Natural killer cell treated with Interleukin-12 subunit alpha and Interleukin-12 subunit beta and Interleukin-15 and Interleukin-18, amount 100 ng/mL, for 72 hours (primary cell): ENCODE measurements at places on chromosomes 3 and 15.

DNA sequence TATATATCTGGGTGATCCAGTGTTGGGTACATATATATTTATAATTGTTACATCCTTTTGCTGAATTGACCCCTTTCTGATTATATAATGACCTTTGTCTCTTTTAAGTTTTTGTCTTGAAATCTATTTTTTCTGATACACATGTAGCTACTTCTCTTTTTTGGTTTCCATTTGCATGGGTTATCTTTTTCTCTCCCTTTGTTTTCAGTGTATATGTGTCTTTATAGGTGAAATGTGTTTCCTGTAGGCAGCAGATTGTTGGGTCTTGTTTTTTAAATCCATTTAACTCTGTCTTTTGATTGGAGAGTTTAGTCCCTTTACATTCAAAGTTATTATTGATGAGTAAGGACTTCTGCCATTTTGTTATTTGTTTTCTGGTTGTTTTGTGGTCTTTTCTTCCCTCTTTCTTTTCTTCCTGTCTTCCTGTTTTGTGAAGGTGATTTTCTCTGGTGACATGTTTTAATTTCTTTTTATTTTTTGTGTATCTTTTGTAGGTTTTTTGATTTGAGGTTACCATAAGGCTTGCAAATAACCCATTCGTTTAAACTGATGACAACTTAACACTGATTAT lies 56.8 kb downstream of the STARD9 start:
- DNase-seq, result no peak

GRCh38 chr15:73424506-73424905 lies 18.5 kb upstream of the REC114 start:
- no peak for DNase-seq

DNA sequence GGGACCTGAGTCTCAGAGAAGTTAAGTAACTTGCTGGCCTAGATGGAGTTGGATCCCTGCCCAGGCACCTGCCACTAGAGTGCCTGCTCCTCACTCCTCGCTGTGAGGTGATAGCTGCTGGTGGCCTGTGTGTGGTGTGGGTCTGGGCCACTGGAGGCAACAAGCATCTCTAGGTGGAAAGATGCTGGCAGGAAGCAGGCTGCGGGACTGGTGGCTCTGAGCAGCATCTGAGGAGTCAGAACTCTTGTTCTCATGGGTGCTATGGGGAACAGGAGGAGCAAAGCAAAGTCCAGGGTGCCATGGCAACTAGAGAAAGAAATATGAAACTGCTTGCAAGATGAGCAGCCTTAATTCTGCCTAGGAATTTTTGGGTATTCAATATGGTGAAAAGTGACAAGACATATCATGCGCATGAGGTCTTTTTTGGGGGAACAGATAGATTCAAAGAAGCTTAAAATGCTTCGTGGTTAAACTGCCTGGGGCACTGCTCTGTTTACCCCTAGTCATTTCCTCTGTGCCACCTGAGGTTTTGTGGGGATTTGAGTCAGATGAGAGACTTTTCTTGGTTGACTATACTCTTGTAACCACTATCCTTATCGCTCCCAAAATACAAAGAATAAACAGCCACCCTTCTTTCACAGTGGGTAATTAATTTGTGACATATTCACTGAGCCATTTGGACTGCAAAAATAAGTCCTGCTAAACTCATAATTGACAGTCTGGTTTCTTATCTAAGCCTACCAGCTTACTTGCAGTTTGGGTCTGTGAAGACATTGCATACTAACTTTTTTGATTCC lies 50.3 kb downstream of the MED12L start:
- no peak for DNase-seq

DNA sequence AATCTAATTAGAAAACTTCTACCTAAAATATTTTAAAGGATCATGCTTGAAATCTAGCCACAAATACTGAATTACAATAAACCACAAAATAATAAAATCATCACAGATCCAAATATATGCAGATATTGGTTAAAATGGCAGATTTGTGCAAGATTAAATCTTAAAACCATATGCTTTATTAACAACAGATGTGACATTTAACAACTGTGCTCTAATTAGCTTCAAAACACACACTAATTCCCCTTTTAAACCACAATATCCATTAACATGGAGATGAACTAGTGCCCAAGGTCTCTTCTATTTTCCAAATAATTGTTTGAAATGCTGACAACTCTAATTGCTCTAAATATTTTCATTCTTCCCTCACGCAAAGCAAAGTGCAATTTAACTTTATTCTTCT lies 1530.3 kb downstream of the SI start:
- no peak for DNase-seq

DNA sequence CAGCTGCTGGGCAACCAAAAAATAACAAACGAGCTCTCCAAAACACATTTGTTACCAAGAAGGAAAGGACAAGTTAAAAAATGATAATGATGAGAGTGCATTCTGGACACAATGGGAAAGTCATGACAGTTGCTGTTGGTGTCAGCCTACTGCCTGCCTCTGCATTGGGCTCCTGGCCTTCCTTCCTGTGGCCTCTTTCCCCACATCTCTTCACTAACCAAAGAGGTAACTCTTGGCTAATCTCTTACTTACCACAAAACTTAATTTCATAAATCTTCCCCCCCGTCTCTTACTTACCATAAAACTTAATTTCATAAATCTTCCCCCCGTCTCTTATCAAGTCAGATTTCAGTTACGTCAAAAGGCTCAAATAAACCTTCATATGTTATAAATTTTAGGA lies 58.6 kb downstream of the AGTR1 start:
- DNase-seq, result no peak

DNA sequence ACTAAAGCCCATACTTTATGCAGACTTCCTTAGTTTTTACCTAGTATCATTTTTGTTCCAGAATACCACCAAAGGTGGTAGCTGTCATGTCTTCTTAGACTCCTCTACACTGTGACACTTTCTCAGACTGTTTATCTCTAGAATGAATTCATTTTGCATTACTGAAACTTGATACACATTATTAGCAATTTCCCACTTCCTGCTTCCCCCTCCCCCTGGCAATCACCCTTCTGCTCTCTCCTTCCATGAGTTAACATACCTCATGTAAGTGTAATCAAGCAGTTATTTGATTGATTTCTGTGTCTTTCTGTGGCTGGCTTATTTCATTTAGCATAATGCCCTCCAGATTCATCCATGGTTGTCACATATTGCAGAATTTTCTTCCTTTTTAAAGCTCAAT lies 204.9 kb downstream of the STAG1 start:
- no peak for DNase-seq

GRCh38 chr3:71956716-71957115 lies 171.8 kb upstream of the PROK2 start:
- no peak for DNase-seq

DNA sequence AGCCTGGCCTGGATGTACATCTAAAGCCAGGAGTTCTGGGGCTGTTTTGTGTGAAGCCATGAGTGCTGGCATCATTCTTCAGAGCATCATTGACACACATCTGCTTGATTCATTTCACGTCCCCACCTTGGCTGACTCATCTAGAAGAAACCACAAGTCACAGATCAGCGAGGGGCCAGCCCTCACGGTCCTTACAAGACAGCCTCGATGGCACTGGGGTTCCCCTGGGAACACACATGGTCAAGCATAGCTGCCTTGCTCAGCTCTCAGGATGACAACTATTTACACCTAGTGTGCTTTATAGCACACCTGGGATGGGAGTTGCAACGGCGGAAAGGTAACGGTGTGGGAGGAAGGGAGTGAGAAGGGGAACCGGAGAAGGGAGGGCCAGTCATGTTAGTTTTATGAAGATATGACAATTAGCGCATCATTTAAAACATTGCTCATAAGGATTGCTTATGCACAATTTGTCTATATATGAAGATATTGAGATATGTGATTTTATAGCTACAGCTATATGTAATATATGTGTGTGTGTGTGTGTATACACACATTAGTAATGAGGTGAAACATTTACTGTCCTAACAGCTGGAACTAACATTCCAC lies 227.1 kb downstream of the RPLP1 start:
- peak; percentile 67 for DNase-seq

DNA sequence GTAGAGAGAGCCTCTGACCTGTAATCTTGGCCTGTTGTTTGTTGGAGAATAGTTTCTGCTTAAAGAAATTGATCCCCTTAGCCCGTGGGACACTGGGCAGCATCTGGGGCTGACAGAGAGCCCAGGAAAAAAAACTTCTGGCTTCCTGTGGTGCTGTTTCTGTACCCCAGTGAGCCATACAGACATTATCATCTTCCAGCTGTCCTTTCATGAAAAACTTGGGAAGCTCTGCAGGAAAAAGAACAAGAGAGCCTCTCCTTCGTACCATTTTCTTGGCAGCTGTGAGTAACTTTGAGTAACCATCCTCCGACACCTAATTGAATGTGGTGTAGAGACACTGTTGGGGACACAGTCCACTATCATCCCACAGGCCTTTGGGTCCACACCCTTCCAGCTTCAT lies 333.0 kb downstream of the SHQ1 start:
- DNase-seq, result no peak

DNA sequence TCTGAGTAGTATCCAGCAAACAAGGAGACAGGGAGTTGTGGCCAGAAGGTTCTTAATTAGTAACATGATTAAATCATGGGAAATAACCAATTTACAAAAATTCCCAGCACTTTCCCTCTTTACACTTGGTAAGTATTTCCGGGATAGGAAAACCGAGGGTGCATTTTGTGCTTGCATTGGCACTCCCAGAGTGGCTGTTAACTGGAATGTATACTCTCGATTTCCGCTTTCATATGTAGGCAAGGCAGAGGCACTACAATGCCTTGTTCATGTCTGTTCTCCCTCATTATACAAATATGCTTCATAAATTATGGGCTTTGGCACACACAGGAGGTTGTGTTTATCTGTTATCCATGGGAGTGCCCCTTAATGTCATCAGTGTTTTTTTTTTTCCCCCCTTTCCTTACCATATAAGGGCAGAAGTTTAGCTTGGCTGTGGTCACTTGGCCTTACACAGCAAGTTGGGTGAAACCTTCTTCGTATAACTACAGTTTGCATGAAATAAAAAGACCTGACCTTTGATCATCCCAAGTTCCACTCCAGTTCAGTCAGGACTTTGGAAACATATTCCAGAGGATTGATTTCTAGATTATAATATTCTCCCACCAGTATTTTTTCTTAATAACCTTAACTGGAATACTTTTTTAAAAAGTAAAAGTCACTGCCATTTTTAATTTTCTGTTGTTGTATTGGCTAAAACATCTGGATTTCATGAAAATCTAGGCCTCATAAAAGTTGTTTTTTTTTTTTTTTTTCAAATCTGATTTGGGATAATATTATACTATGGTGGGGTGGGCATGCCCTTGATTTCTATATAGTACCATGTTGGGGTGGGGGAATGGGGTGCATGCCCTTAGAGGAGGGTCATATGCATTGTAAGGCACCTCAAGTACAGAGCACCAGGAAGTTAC lies 8.9 kb downstream of the TPM1 start:
- DNase-seq, result no peak

DNA sequence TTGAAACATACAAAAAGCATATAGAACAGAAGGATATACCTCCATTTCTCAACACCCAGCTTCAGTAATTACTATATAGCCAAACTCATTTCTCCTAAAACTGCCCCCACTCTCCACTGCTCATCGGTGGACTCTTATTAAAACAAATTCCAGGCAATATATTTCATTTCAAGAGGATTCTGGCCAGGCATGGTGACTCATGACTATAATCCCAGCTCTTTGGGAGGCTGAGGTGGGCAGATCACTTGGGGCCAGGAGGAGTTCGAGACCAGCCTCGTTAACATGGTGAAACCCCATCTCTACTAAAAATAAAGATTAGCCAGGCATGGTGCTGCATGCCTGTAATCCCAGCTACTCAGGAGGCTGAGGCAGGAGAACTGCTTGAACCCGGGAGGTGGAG lies 40.9 kb downstream of the SNX4 start:
- DNase-seq, result no peak

DNA sequence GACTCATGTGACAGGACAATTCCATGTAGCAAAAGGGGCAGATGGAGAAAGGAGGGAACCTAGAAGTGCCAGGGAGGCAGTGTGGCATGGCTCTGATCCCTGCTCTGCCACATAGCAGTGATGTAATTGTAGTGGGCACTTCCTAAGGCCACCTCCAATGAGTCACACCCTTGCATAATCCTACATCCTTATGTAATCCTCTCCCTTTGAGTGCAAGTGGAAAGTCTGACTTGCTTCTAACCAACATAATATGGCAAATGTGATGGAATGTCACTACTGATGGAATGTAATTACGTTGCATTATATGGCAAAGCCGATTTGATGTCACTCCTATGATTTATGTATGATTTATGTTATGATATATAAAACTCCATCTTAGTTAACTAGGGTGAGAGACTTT lies 72.9 kb upstream of the ATP2C1 start:
- DNase-seq, result no peak

GRCh38 chr15:89494941-89495637 lies 1.3 kb downstream of the RHCG start:
- DNase-seq, result no peak

DNA sequence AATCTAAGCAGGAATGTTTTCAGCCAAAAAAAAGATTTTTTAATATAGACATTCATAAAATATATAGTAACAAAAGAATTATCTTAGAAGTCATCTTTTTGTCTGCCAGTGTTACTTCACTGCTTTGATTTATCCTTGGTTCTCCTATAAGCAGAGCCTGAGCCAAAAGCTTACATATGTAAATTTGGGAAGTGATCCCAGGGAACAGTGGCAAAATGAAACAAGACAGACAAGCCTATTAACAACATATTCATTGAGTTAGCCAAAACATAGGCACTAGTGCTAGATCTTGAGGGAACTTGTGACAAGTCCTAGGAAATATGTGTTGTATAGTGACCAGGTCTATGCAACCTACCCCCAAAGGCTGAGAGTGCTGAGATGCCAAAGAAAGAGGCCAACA lies 11.3 kb downstream of the GTPBP8 start:
- DNase-seq, result no peak

- peak; percentile 47 for DNase-seq
Observed at GRCh38 chr15:101243420-101243819, 8.4 kb downstream of the CHSY1 start.
